ENCODE measurements at places on chromosomes 6 and 20.
A peak's percentile ranks its signal among the peaks of the same experiment; 100 is the strongest.

DNA sequence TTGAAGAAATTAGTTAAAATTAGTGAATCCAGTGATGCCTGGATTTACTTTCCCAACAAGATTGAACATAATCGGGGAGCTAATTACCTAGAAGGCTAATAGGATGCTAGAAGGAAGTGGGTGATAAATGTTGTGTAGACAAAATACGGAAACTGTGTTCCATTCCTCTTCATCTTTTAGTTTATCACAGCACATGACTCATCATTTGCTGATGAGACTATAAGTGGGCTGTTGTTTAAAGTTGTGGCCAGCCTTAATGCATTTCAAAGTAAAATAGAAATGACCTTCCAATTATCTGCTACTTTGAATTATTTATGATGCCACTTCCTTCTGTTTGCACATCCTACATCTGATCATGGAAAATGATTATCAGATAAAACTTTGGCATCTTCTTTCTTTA is 43.4 kb downstream of the OGFRL1 start:
- no peak for DNase-seq

- no peak for DNase-seq
These were observed 39.9 kb upstream of the BEND6 start for GRCh38 chr6:56914798-56915658.

DNA sequence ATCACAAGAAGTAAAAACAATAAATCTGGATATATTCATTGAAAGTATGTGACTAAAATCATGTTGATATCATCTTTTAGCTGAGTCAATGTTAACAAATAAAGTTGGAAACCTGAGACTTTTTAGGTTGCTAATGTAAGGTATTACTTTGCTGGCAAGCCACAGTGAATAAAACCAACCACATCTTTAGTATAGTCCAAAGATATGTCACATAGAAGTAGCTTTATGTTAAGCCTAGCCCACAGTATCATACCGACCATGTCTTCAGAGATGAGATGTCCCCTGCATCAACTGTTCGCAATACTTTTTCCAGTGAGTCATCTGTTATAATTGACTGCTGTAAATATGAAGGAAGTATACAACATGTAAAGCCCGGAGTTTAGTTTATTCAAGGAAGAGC is 107.6 kb upstream of the MCHR2 start:
- DNase-seq, result no peak

DNA sequence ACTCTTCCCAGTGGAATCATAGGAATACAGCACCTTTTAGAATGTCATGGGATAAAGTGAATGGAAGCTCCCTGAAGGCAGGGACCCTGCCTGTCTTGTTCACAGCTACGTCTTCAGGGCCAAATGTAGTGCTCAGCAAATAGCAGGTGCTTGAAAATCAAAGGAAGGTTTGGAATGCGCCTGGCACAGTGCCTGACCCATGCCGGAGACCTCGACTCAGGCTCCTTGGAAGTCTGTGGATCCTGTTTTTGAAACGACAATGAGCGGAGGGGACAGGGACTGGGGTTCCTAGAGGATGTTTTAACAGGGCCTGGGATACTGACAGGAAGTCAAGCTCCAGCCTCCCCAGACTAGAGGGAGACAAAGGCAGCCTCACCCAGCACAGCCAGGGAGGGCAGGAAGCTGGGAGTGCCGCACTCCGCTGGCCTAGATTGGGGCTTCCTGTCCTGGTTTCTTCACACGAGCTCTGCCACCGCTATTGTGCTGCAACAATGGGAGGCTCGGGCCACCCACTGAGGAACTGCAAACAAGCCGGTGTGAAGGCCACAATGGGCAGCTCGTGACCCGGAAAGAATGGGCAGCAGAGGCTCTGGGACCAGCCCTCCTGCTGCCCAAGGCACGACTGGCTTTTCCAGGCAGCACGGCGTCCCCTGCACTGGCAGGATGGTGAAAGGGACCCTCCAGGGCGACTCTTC is 76.7 kb downstream of the PREX1 start:
- no peak for DNase-seq

DNA sequence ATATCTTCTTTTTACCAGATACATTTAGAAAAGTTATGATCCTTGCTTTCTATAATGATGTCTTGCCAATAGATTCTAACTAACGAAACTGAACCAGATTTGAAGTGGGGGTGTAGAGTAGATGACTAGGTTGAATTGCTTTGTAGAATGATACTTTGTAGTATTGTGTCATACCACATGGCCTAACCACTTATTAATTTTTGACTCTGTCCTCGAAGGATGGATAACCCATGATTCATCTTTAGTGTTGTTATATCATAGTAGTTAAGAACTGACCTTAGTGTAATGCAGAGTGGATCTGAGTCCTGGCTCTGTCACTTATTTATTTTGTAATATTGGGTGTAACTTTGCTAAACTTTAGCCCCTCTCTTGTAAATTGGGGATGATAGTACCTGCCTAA is 4.5 kb downstream of the PHF3 start:
- DNase-seq, result no peak

GRCh38 chr20:25584905-25585704 is at the start of gene NINL:
Gene NINL (minus strand): TSS chr20:25585531. CDS start chr20:25526587, 58,944 bp downstream.
- DNase-seq, result peak; percentile 95

DNA sequence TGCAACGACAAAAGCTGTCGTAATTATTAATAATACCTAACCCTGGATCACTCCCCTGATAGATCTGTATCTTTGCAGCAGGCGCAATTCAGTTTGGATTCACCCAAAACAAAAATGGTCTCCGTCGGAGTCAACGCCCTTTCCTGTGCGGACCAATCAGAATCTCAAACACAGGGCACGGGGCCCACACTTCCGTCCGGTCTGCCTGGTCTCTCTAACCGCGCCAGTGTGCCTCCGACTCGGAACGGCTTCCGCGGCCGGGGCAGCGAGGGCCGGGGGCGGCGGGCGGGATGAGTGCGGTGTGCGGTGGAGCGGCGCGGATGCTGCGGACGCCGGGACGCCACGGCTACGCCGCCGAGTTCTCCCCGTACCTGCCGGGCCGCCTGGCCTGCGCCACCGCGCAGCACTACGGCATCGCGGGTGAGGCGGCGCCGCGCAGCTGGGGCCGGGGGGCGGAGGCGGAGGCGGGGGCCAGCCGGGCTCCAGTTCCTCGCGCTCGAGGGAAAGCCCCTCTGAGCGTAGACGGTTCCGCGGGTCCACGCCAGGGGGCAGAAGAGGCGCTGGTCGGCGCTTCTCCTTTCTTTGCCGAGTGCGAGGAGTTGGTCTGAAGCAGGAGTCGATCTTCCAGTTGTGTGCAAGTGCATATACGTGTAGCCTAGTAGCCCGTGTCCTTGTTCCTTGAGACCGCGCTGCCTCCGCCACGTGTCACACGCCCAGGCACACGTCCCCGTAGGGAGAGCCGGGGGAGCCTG is at the start of gene PEX7:
TSS of gene PEX7 (plus strand) at position 217 of the 752 bp plus-strand sequence. CDS start at position 291, 74 bp downstream.
- DNase-seq, result peak; percentile 86

GRCh38 chr6:93412452-93412851 is 6.9 kb downstream of the EPHA7 start:
- no peak for DNase-seq

GRCh38 chr20:9027626-9028025 is 41.3 kb upstream of the PLCB4 start:
- DNase-seq, result no peak

GRCh38 chr6:136754820-136755219 is 37.5 kb downstream of the MAP3K5 start:
- DNase-seq, result no peak

- no peak for DNase-seq
These were observed 11.5 kb downstream of the SPAG4 start for GRCh38 chr20:35627121-35627520.

DNA sequence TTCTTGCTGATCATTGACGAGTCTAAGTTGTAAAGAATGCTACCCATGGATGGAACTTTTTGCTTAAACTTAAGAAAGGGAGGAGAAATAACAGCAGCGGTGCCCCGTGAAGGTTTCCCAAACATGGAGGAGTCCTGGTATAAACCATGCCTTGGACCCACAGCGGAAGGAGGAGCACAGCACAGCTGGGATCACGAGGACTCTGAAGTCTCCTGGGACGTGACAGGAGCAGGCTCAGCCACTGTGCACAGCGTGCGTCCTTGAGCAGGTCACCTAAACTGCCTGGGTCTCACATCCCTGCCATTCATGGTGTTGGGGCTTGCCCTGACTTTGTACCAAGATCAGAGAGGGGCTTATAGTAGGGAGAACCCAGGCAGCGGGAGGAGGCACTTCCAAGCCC is 56.1 kb upstream of the UNC93A start:
- DNase-seq, result no peak

GRCh38 chr20:25676164-25676809 is 20.4 kb downstream of the ZNF337 start:
- DNase-seq, result no peak

DNA sequence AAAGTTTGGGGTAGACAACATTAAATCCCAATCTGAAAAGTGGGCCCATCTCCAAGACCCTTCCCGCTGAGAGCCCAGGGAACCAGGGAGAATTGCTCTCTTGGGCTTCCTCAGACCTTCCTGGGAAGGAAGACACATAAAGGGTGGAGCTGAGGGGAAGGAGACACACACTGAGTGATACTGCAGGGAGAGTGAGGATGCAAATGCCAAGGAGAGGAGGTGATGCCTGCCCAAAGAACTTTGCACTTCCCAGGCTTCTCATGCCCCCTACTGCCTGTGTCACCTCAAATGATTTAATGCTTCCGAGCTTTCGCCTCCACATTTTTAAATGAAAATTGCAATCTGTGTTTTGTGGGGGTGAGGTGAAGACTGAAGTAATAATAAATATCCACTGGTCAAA is 7.5 kb upstream of the BTN2A1 start:
- no peak for DNase-seq

GRCh38 chr20:49886571-49887213 is 28.6 kb downstream of the SPATA2 start:
- DNase-seq, result no peak

GRCh38 chr6:44255871-44256774 is 1.2 kb downstream of the SLC35B2 start:
- DNase-seq, result no peak

DNA sequence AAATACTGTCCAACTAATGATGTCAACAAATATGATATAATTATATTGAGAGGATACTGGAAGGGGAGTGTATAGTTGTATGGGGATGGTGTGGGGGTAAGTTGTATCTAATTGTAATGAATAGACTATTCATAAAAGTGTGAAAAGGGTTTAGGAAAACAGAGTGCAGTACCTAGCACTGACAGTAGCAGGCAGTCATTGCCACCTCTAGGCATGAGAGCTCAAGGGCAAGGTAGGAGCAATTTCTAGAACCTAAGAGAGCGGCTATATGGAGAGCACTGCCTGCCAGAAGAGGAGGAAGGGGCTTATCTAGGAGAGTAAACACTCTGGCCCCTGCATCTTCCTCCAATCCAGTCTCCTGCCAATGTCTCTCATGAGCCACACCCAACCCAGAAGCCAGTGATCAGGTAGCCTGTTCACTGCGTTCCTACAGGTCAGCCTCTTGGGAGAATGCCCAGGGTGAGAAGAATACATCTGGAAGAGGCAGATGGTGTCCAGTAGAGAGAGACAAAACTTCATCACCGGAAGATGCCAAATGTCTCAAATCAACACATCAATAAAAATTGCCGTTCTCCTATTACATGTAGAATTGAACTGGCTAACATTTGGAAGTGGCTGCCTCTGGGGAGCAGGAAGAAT is 200.0 kb downstream of the LY86 start:
- DNase-seq, result no peak

DNA sequence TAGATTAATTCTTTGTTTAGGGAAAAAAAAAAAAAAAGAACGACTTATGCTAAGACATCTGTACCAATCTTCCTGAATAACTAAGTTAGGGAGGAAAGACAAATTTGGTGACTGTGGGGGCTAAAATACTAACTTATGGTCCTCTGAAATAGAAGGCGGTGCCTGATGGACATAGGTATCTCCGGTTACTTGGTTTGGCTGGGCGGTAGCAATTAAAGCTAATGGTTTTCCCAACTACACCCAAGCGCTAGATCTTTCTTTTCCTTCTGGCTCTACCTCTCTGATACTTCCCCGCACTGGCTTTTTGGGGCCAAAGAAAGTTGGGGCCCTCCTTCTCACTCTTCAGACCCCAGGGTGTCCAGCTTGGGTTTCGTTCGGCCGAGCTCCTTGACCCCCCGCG is 1.0 kb upstream of the RBM24 start:
- DNase-seq, result no peak

GRCh38 chr20:57596998-57597939 is 23.0 kb downstream of the ZBP1 start:
- DNase-seq, result peak; percentile 69

- no peak for DNase-seq
These were observed 51.1 kb upstream of the NHSL1 start for GRCh38 chr6:138550346-138550767.

Measured in right kidney (tissue), 9 donors.